Globus pallidus (tissue), 1 donor: ENCODE measurements at places on chromosomes 2 and 18.

DNA sequence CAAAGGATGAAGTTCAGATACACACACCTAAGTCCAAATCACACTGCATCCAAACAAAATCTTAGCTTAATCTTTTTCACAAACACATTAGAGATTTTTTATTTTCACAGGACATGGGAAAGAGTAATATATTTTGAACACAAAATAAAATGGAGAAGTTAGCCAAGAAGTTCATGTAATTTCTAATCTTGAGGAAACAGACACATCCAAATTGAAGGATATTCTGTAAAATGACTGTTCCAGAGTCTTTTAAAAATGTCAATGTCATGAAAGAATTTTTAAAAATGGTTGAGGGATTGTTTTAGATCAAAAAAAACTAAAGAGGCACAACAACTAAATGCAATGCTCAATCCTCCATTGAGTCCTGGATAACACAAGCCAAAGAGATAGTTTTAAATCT lies 12.4 kb upstream of the RAPGEF4 start:
- DNase-seq: no peak

DNA sequence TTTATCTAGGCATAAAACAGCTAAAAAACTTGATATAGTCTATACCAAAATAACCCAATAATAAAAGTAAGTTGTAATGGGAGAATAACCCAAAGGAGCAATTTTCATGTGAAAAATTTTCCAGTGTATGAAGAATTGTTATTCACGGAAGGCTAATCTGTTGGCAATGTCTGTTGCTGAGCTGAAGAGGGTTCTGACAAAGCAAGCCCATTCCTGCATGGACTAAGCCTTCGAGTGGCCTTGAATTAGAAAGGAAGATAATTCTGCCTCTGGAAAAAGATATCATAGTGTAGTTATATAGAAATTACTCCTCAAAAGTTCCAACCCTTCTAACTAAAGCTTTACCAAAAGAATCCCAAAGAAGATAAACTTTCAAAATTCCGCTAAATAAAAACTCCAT lies 101.5 kb downstream of the MAP2 start:
- DNase-seq: no peak

GRCh38 chr18:46315161-46315560 lies 211.0 kb downstream of the HAUS1 start:
- DNase-seq: no peak

GRCh38 chr18:79586436-79587225 lies 93.0 kb upstream of the CTDP1 start:
- DNase-seq: no peak

GRCh38 chr2:181457741-181458425 lies 697 bp downstream of the ITGA4 start:
- no peak for DNase-seq

DNA sequence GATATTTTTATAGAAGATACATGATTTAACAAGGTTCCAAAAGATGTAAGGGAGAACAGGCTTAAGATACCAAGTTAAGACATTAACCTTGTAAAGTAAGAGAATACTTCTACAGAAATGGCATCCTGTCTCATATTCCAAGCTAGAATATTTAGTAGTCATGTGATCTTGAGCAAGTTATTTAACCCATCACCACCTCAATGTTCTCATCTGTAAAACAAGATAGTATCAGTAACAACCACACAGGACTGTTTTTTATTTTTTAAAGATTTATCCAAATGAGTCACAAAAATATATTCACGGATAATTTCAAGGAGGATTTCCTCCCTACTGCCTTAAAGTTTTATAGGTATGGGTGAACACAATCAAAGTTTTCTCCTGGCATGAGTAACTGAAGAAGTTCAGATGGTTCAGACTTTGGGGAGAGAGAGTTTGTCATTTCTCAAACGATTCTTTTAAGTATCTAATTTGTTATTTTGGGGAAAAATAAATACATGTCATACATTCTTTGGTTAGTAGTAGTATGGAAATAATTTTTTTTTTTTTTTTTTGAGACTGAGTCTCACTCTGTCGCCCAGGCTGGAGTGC lies 25.9 kb downstream of the ROCK1 start:
- DNase-seq: no peak

- DNase-seq: peak; percentile 54
These were observed 1231.7 kb upstream of the ZEB2 start for GRCh38 chr2:145751629-145752028.

- no peak for DNase-seq
These were observed 83.0 kb upstream of the SOX11 start for GRCh38 chr2:5609201-5609600.

GRCh38 chr18:7256618-7257425 lies 25.9 kb downstream of the LRRC30 start:
- DNase-seq: no peak

DNA sequence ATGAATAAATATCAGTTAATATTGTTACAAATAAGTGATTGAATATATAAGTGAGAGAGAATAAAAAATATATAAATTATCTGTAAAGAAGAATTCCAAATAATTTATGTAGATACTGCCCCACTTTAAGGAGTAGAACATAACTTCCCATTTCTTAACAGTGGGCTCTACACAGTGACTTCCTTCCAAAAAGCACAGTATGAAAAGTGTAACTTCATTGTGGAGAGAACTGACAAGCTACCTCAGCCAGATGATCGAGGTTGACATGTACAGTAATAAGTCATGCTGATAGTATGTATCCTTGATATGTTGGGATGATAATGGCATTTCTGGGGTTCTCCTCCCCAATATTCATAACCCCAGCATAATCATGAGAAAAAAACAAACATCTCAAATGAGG lies 191.9 kb upstream of the FN1 start:
- no peak for DNase-seq

DNA sequence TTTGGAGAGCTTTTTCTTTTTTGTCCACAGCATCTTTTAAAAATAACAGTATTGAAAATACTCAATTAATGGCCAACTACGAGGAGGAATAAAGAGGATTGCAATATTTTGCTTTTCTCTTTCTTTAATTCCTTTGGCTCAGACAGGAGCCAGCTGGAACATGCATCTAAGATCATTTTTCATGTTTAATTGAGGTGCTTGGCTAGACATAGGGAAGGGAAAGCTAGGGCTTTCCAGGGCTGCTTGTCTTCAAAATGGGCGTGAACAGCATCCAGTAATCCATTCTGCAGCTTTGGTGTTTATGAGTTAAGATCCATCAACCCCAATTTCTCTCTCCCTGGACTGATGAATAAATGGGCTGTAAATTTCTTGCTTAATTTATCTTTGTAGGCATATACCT lies 323.0 kb downstream of the PTPRM start:
- DNase-seq: no peak

DNA sequence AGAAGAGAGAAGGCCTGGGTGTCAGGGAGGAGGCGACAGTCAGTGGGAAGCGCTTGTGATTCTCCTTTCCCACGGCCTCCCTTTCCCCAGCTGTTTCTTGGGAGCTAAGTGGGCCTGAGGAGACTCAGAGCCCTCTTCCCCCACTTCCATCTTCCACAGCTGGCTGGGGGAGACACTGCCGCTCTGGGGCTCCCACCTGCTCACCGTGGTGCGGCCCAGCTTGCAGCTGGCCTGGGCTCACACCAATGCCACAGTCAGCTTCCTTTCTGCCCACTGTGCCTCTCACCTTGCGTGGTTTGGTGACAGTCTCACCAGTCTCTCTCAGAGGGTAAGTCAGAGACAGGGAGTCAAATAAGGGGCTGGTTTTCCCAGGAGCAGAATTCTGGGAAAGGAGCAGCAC lies 7.1 kb downstream of the TMEM214 start:
- DNase-seq: no peak

- DNase-seq: peak; percentile 63
These were observed 47.0 kb downstream of the SERTAD2 start for GRCh38 chr2:64606479-64607363.

- DNase-seq: no peak
These were observed 893.0 kb upstream of the POU3F3 start for GRCh38 chr2:103960951-103961350.

DNA sequence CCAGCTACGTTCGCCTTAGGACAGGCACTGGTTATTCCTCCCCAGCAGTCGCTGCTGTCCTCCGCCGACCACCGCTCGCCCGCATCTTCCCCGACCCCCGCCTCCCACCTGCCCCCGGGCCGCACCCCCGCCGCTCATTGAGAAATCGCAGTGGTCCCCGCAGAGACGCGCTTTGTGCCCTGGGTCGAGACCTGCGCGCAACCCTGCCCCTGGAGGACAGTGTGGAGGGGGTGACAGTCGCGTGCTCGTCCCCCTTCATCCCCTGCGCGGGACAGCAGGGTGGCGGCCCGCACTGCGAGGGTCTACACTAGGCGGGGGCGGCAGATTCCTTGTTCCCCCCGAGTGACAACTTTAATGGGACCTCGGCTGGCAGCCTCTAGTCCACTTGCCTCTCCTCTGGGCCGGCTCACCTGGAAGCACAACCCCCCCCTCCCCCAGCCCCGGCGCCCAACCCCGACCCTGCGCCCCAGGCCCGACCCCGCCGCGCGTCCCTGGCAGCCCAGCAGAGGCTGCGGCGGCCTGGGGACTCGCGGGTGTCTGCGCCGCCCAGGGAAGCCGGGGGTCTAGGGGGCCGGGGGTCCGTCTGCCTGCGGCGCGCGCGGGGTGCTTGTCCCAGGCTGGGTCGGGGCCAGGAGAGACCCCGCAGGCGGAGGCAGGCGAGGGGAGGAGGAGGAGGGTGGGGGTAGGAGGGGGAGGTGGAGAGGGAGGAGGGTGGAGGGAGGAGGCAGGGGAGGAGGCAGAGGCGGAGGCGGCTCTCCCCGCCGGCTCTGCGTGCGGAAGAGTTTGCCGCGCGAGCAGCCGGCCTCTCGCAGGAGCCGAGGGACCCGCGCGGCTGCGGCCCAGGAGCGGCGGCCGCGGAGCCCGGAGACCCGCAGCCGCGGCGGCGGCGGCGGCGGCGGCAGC lies at the start of gene NPAS2:
NPAS2 (plus strand) TSS at position 770 of the 903 bp plus-strand sequence. CDS start 84,616 bp downstream, outside the sequence.
- no peak for DNase-seq

DNA sequence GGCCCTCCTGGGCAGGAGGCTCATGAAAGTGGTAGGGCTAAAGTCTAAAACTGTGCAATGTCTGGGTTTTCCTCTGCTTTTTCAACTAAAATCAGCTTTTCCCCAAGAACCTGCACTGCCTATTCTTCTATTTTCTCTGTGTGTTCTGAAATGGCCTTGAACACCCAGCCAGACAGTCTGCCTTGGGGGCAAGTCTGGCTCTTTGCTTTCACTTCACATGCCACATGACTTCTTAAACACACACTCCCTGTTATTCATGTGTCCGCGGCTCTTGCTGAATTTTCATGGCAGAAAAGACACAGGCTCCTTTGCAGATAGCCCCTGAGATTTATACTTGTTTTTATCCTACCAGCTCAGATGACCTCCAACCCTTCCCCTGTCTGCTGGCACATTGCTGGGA lies 10.6 kb upstream of the RPIA start:
- no peak for DNase-seq

GRCh38 chr2:45010702-45011012 lies 1.4 kb upstream of the SIX2 start:
- no peak for DNase-seq

DNA sequence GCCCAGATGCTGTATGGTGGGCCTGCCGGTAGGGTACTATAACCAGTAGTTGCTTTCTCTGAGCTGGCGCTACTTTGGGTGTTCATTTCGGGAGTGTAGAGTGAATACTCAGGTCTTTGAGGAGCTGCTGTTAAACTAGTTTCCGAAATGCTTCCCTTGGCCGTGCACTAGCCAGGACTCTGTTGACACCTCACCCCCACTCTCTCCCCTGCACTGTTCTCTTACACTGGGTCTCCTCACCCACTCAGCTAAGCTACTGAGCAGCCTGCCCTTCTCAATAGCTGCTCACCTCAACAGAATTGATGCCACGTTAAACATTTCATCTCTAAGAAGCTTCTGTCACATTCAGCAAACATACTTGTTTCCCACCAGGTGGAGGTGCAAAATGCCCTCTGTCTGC lies 86.9 kb downstream of the RAPGEF4 start:
- DNase-seq: no peak

DNA sequence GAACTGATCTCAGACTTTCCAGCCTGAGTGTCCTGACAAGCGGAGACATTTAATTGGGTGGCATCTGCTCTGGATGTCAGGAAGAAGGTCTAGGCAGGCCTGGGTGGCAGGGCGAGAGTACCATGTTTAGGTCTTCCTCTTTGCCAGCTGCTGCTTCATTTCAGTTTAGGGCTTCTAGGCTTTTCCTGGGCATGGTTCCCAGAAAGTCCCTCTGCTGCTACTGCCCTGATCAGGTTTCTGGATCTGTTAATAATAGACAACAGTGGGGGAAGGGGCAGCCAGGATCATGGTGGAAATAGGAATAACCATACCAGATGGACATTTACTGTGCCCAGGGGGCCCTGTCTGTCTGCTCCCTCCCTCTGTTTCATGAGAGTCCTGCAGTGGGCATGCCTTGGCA lies 2.3 kb upstream of the PLCD4 start:
- DNase-seq: peak; percentile 5
